ENCODE measurements at places on chromosomes 7 and 10. TPM values are rescaled to one million over a fixed set of nuclear protein-coding genes. Genes with fewer than 3 reads are reported as not detected.

LIPK gene
- not detected for total RNA-seq

- DNase-seq: no peak
- H3K36me3 ChIP-seq: no peaks in the 10 kb centered on the region
These were observed 67.7 kb upstream of the NEUROD6 start for GRCh38 chr7:31408140-31408729.

WNT8B gene
- not detected for total RNA-seq

MKI67 gene
- 1.9 TPM for total RNA-seq

DNA sequence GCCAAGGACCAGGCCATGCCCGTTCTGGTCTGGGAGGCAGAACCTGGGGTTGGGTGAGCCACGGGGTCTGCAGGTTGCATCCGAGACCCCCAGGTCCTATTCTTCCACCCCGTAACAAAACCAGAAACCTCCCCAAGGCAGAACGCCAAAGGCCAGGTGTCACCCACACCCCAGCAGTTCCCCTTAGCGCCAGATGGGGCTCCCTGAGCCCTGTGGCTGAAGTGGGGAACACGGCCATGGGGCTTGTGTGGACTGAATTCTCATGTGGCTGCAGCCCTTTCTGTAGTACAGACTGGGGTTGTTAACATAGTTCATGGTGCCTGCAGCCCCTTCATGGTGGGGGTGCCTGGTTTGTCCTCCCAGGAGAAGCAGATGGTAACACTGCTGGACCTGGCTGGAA is 10.2 kb downstream of the BRI3 start:
- peaks cover 32% of the 10 kb centered on the region for H3K4me1 ChIP-seq
- H3K4me3 ChIP-seq: no peak overlapping the region
- H3K36me3 ChIP-seq: peaks cover 22% of the 10 kb centered on the region
- H3K27me3 ChIP-seq: no peaks in the 10 kb centered on the region

TRIM50 gene
- 1.0 TPM for total RNA-seq
